DMS79 (cell line): ENCODE measurements at places on chromosomes 13 and 19.
A peak's percentile ranks its signal among the peaks of the same experiment; 100 is the strongest.

DNA sequence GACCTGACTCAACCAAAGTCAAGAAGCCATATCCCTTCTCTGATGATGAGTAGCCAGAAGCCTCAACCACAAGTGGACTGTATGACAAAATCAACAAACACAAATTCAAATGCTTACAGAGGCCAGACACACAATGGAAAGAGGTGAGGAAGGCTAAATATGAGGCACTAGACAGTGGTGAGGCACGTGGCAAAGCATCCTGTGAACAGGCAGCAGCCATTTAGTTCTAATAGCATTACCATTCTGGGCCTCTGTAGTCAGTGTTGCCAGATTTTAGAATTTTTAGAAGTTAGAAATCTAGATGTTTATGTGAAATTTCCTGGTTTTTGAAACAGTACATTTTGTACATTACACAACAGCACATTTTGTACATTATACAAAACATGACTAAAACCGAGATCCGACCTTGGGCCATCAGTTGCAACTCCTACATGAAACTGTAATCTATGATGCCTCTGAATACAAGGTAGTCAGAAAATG, 403.3 kb downstream of the COG6 start:
- no peak for DNase-seq

GRCh38 chr13:97322740-97323342, 100.7 kb downstream of the MBNL2 start:
- no peak for DNase-seq

DNA sequence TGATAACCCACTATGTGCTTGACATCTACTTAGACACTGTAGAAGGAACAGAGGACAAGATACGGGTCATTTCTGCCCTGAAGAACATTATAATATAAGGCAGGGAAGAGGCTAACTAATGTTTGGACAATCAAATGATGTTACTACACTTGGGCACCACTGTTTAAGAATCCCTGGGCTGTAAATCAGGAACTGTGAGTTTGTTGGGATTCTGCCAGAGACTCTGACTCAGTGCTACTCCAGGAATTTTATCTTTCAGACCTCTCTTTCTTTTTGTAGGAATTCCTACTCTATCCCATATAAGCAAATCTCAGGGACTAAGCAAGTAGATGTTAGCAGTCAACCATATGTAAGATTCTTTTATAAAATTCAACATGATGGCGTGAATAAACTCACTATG, 3.1 kb upstream of the ZNF471 start:
- DNase-seq: no peak

DNA sequence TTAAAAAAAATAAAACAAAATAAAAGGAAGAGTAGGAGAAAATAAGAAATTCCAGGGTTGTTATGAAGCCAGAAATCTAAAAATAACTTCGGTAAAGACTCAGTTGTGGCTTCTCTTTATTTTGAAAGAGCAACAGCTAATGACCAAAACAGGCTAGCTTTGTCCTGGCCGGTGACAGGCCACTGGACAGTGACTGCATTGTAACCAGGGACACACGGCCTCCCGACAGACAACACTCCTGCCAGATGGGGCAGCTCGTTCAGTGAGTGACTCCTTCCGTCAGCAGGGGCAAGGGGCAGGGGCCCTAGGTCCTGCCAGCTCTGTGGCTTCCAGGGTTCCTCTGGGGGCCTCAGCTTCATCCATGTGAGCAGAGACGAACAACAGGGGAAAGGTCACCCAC, 173.4 kb downstream of the KATNAL1 start:
- no peak for DNase-seq

- DNase-seq: no peak
These were observed 1.1 kb downstream of the PPP6R1 start for GRCh38 chr19:55257461-55258420.

GRCh38 chr13:106038752-106039151, 496.7 kb downstream of the EFNB2 start:
- no peak for DNase-seq

- peak; percentile 7 for DNase-seq
These were observed 1721.9 kb downstream of the OLFM4 start for GRCh38 chr13:54750521-54750920.

DNA sequence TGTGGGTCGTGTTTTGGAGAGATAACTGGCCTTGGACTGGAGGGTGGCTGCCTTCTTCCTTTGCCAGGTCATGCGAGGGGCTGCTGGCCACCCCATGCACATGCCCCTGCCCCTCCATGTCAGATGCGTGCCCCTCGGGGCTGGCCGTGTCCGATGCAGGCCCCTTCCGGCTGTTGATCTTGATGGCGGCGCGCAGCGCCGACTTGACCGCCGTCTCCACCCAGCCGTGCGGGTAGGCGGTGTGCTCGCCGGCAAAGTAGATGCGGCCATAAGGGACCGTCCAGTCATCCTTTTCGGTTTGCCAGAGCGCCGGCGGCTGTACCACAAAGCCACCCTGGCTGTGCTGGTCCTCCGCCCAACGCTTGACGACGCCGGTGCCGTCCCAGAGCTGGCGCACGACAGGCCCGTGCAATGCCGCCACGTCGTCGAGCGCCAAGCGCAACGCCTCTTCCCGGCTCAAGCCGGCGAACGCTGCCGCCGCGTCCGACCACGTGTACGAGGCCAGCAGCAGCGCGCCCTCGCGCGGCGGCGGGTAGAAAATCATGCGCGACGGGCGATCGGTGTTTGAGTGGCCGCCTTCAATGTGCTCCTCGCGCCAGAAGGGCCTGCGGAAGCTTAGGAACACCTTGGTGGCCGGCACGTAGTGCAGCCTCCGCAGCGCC, 6.9 kb downstream of the IL4I1 start:
- no peak for DNase-seq
